ENCODE measurements at places on chromosomes 7 and 10. TPM values are rescaled to one million over a fixed set of nuclear protein-coding genes. Genes with fewer than 3 reads are reported as not detected.

- H3K4me3 ChIP-seq = no peak overlapping the region
- H3K36me3 ChIP-seq = peaks cover 33% of the 10 kb centered on the region
- H3K27ac ChIP-seq = no peak overlapping the region
- no peaks in the 10 kb centered on the region for H3K27me3 ChIP-seq
Measured at GRCh38 chr10:125017547-125018298, 75.8 kb downstream of the ZRANB1 start.

- no peak for DNase-seq
- H3K27me3 ChIP-seq = no peaks in the 10 kb centered on the region
- no peak overlapping the region for H3K4me3 ChIP-seq
- no peak overlapping the region for H3K27ac ChIP-seq
- H3K36me3 ChIP-seq = no peaks in the 10 kb centered on the region
Measured at GRCh38 chr7:35504365-35504764, 190.6 kb downstream of the HERPUD2 start.

The ZNF365 gene
- 1.1 TPM for total RNA-seq

The CALCR gene
- 0.07 TPM for total RNA-seq

All from neural crest cell (in vitro differentiated cells).